Activated CD4-positive, alpha-beta T cell treated with anti-CD3 and anti-CD28 coated beads for 4 hours (primary cell): ENCODE measurements at places on chromosomes 16 and 17.
A peak's percentile ranks its signal among the peaks of the same experiment; 100 is the strongest.

DNA sequence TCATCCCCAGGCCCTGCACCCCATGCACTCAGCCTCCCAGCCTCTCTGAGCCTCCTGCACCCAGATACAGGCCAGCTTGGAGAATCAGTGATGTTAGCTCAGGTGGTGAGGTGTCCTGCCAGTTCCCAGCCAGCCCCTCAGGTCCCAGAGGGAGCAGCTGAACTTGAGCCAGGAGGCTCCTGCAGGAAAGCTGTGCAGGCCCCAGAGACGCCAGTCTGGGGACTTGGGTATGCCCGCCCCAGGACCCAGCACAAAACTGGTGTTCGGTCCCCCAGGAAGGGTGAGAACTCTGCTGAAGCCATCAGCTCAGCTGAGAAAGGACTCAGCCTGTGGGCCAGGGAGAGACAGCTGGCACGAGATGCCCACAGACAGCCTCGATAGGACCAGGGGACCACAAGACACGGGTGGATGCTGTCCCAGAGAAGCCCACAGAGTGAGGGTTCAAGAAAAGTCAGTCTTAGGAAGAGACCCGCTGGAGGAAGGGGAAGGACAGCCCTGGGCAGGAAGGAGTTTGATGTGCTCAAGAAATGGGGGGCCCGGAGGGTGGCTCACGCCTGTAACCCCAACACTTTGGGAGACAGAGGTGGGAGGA lies 11.0 kb downstream of the ENDOV start:
- no peak for DNase-seq

- DNase-seq = no peak
Measured at GRCh38 chr17:49708515-49709183, 885 bp upstream of the SLC35B1 start.

- DNase-seq = no peak
Measured at GRCh38 chr17:17104036-17104435, 61.8 kb downstream of the MPRIP start.

GRCh38 chr16:1330260-1330914 lies 3.1 kb upstream of the BAIAP3 start:
- no peak for DNase-seq

DNA sequence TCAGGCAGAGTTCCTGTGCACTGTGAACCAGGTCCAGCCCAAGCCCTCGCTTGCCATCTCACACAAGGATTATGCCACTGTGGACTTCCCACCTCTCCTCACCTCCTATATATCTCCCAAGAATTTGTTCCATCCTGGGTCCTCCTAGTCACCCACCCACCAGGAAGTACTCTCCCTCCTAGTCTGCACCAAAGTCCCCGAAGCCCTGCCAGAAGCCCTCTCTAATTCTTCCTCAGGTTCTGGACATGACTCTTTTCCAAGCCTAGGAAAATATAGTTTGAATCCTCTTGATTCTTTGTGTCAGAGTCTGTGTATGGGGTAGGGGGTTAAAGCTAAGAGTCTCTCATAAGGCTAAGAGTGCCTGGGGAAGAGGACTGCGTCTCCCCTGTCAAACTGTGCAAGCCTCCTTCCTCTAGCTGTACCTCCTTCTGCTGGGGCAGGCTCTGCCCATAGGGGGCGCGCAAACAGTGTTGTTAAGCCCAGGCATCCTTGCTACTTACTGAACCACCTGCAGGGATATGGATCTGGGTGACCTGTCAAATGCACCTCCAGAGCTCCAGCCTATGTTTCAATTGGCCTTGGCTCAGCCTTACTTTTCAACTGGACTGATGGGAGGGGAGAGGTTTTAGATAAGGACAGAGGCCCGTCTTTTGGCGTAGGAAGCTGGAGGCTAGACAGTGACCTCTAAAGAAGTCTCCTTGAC lies 16.6 kb upstream of the DLX4 start:
- DNase-seq = peak; percentile 83

DNA sequence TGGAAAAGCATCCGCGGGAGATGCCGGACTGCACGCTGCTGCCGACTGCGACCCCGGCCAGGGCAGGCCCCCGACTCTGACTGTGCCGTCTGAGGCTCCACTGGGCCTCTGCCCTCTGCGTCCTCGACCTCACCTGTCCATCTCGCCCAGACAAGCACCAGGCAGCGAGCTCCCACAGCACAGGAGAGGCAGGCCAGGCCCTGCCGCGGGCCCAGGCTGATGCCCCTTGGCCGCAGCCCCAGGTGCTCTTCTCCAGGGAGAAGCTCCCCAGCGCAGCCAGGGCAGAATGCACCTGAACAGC lies 98.1 kb upstream of the DNAH17 start:
- DNase-seq = no peak

DNA sequence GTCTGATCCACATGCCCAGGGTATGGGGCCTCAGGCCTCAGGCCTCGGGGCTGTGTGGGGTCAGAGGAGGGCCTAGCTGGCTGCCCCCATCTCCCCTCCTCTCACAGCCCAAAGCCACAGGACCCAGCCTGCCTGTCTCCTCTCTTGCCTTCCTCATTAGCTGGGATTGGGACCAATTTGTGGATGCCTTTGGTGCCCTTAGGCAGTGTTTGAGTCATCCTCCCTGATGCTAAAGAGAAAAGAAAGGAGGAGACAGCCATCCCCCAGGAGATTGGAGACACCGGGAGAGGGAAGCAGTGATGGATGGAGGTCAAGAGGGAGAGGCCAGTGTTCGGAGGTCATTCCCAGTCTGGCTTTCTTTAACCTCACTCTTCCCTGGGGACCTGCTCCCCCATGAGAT lies 23.3 kb upstream of the NOG start:
- no peak for DNase-seq

DNA sequence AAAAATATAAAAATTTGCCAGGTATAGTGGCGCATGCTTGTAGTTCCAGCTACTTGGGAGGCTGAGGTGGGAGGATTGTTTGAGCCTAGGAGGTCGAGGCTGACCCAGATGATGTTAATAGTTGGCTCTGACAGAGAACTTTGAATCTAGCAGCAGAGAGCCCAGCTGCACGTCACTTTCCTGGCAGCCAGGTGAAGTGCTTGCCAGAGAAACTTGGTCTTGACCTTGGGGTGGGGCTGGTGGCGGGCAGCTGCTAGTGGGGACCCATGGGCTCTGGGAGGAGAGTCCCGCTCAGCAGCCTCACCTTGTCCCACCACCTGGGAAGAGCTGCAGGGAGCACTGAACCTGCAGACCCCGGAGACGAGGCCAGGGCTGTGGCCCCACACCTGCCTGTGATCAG lies 3.1 kb upstream of the C16orf74 start:
- DNase-seq = no peak

- DNase-seq = no peak
Measured at GRCh38 chr16:79185711-79186110, 414.8 kb downstream of the MAF start.

DNA sequence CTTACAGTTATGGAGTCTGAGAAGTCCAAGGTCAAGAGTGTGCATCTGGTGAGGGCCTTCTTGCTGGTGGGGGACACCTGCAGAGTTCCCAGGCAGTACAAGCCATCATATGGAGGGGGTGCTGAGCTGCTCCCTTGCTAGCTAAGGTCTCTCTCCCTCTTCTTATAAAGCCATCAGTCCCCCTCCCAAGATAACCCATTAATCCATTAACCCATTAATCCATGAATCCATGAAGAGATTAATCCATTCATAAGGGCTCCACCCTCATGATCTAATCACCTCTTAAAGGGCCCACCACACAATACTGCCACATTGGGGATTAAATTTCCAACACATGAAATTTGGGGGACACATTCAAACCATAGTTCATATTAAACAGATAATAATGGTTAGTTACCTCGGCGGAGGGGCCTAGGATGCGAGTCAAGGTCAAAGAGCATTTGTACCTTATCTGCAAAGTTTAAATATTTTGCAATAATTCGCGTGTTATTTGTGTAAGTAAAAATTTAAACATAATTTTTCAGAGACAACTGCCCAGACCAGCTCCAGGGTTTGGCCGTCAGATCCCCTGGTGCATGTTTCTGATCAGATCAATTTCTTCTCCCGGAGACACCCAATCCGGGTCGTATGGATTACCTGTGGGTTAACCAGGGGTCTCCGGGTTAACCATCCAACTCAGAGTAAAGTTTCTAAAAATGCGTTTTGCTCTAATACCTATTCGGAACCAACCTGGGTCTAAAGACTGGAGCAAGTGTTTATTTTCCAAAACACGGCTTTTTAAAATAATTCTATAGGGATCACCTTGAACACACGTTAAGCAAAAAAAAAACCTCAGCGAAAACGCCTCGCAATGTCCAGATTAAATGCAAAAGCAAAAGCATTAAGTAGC lies 740 bp upstream of the POLR3E start:
- no peak for DNase-seq

DNA sequence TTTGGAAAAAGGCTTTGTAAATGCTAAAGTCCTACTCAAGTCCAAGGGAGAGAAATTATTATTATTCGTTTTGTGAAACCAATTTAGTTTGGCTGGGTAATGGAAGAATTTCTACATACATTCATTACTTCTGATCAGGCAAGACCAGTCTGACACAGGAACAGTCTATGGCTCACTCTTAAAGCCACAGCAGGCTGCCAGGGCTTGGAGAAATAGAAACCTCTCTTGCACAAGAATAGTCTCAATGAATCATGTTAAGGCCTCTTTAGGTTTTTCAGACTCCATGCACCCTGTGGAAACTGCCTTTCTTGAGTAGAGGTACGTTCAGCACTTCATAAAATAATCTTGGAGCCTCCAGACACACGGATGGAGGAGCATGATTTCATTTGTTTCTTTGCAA lies 167.7 kb downstream of the IRX3 start:
- no peak for DNase-seq

DNA sequence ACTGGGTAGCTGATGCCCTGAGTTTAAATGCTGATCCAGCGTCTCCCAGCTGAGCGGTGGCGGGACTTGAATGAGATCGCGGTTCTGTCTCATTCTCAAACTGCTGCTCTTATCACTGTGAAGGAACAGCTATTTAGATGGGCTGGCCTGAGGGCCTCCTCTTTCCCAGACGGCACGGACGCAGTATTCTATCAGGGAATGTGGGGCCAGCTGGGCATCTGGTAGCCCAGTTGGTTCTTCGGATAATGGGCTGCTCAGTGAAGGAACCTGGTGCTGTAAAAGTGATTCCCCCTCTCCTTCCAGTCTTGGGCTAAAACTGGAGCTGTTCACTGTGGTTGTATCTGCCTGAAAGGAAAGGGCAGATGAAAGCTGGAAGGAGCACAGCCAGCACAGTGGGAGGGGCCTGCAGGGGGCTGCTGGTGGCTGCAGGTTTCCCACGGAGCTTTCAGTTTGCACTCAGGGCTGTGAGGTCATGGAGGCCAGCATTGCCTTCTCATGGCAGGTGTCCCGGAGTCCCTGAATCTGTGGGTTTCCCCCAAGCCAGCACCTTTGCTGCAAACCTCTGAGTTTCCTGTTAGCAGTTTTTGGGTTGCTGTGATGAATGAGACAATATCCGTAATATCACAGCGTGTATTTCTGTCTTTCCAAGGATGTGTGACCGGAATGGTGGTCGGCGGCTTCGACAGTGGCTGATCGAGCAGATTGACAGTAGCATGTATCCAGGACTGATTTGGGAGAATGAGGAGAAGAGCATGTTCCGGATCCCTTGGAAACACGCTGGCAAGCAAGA lies 3.6 kb downstream of the IRF8 start:
- DNase-seq = peak; percentile 56

DNA sequence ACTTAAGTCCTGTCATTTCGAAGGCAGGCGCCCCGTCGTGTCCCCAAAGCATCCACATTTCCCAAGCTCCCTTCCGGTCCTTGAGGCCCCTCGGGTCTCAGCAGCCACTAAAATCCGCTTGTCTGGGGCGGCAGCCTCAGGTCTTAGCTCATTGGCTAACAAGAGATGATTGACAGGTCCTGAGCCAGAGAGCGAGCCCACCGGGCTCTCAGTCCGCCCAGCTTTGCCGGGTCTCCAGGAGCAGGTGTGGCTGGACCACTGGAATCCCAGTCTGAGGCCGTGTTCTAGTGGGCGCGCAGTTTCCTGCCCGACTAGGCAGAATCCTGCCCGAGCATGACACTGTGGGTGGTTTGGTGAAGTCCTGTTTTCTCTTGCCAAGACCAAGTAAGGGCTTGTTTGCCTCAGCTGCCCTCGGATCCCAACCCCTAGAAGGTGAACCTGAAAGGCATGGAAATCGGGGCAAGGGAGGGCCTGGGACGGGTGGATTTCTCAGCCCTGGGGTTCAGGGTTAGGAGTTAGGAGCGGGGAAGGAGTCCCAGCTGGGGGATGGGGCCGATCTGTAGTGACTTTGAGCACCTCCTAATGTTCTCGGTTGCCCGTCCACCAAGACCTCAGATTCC lies 42.8 kb downstream of the MRC2 start:
- DNase-seq = no peak

- no peak for DNase-seq
Measured at GRCh38 chr17:33732116-33732515, 439.0 kb upstream of the ASIC2 start.

GRCh38 chr17:9209781-9210370 lies 188.6 kb downstream of the NTN1 start:
- DNase-seq = no peak

GRCh38 chr16:13631916-13632315 lies 288.0 kb upstream of the ERCC4 start:
- no peak for DNase-seq

- DNase-seq = no peak
Measured at GRCh38 chr16:54878301-54878700, 52.4 kb upstream of the IRX5 start.

GRCh38 chr17:58452738-58453137 lies 35.4 kb upstream of the RNF43 start:
- DNase-seq = no peak

- no peak for DNase-seq
Measured at GRCh38 chr17:68576811-68577496, 24.2 kb downstream of the FAM20A start.

DNA sequence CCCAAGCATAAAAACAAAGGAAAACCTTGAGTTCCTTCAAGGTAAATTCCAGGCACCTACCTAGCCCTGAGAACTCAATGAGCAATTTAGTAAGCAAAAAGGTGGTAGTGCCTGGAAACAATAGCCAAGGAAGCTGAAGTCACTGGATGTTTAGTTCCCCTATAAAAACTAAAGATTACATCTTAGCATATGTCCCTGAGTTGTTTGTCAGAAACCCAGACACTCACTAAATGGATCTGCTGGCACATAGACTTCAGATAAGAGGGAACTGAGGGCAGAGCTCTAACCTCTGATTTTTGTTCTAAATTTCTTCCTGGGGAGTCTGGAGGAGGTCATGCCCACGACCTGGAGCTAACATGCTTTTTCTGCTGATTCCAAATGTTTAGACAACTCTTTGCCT lies 532.8 kb upstream of the SALL1 start:
- DNase-seq = no peak

DNA sequence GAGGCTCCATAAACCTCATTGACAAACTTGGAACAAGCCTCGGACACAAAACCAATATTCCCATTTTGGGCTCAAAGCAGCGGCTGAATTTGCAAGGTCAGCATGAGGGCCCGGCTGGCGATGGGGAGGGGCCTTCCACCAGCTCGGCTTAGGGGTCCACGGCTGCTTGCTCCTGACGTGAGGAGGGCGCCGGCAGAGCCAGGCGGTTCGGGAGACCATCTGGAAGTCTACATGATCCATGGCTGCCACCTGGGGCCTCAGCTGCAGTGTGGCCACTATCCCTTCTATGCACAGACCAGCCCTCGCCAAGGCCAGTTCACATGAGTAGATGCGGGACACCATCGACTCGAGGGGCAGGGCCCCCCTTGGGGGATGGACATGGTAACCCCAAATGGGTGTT lies 39.1 kb downstream of the NDEL1 start:
- DNase-seq = no peak
